Ascending aorta (tissue), 2 donors: ENCODE measurements at places on chromosomes 3 and 15. TPM values are rescaled to one million over a fixed set of nuclear protein-coding genes. Genes with fewer than 3 reads are reported as not detected.

Gene RTP4
- not detected for total RNA-seq

DNA sequence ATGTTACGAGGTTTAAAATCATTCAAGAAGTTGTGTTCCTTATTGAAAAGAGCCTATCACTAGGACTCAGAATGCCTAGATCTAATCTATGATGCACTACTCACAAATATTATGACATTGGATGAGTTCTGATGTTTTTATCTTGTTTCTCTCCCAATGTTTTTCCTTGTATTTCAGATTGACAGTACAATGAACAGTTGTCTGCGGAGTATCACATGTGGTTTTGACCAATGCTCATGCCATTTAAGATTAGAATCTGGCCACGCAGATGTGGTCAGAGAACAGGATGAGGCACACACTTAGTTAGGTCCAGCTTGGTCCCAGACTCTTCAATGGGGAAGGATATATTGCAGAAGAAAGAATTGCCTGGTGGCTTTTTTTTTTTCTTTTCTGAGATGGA is 25.6 kb upstream of the CCDC50 start:
- no peak for DNase-seq

DNA sequence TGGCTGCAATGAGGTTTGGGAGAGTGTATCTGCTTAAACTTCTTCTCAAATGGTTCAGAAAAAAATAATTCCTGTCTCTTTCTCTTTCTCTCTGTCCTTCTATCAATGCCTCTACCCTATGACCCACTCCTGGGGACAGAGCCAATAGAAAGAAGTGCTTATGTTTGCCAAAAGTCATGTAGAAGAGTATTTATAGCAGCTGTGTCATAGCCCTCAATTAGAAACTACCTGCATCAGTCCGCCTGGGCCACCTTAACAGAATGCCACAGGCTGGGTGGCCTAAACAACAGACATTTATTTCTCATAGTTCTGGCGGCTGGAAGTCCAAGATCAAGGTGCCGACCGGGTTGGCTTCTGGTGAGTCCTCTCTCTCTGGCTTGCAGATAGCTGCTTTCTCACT is 92.5 kb downstream of the HMG20A start:
- no peak for DNase-seq

GRCh38 chr3:6262010-6262409 is 598.9 kb upstream of the GRM7 start:
- DNase-seq = no peak

- no peak for DNase-seq
Observed at GRCh38 chr15:40909662-40910630, 15.7 kb downstream of the VPS18 start.
